Thoracic aorta (tissue), 2 donors: ENCODE measurements at places on chromosomes 1 and 21. TPM values are rescaled to one million over a fixed set of nuclear protein-coding genes. Genes with fewer than 3 reads are reported as not detected.

The C1orf74 gene
- total RNA-seq = 1.5 TPM

The PDZK1 gene
- 7.4 TPM for total RNA-seq

The CFAP57 gene
- total RNA-seq = 0.27 TPM

The NHLH1 gene
- 0.14 TPM for total RNA-seq

The OXCT2 gene
- total RNA-seq = 4.1 TPM

The YIPF1 gene
- 18.8 TPM for total RNA-seq

The BLACAT1 gene
- total RNA-seq = not detected

DNA sequence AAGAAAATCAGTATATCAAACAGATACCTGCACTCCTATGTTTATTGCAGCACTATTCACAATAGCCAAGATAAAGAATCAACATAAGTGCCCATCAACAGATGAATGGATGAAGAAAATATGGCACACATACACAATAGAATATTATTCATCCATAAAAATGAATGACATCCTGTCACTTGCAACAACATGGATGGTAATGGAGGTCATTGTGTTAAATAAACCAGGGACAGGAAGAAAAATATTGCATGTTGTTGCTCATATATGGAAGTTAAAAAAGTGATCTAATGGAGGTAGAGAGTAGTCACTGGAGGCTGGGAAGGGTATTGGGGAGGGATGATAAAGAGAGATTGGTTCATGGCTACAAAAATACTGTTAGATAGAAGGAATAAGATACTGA, 65.4 kb upstream of the CR2 start:
- no peak overlapping the region for H3K4me3 ChIP-seq
- no peak for DNase-seq
- H3K27ac ChIP-seq = no peak overlapping the region
- no peaks in the 10 kb centered on the region for H3K36me3 ChIP-seq

GRCh38 chr1:154745286-154745731, 124.8 kb downstream of the KCNN3 start:
- no peaks in the 10 kb centered on the region for H3K4me1 ChIP-seq
- no peak overlapping the region for H3K4me3 ChIP-seq

DNA sequence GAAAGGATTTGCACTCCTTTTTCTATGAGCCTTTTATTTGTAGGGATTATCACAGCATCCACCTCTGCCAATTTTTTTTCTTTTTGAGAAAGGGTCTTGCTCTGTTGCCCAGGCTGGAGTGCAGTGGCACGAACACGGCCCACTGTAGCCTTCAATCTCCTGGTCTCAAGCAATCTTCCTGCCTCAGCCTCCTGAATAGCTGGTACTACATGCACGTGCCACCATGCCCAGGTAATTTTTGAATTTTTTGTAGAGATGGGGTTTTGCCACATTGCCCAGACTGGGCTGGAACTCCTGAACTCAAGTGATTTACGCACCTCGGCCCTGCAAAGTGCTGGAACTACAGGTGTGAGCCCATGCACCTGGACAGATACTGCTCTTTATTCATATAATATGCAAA, 2.1 kb downstream of the SAMSN1 start:
- H3K36me3 ChIP-seq = no peaks in the 10 kb centered on the region
- peak overlapping the region; percentile 57 for H3K4me3 ChIP-seq
- no peak overlapping the region for H3K27ac ChIP-seq
- H3K27me3 ChIP-seq = no peaks in the 10 kb centered on the region
- DNase-seq = no peak
- no peaks in the 10 kb centered on the region for H3K4me1 ChIP-seq

DNA sequence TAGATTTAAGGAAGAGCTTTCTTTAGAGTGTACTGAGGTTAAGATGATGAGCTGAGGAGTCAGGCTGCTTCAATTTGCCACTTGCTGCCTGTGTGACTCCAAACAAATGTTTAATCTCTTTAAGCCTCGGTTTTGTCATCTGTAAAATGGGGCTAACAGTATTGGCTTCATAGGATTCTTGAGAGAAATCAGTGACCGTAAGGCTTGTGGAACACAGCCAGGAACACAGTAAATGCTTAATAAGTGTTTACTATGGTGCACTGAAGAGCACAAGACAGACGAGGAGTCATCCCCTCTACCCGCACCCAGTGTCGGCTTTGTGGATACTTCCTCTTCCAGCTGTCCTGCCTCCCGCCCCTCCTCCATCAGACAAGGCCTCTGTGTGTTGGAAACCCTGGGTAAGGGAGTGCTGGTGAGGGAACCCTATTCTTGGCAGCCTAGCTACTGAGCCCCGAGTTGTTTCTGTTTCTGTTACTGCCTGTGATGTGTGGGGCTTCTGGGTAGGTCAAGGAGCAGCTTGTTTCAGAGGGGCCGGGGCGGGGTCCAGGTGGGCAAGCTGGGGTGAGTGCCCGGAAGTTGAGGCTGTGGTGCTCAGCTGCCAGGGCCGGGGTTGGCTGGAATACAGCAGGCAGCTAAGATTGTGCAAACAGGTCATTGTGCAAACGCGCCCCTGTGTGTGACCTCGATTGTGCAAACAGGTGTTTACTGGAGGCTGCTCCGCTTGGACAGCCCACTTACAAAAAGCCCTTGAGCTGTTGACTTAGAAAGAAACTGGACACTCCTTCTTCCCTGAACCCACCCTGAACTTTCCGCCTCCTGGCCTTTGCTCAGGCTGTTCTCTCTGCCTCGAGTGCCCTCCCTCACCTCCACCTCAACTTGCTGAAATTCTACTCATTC, 4.0 kb upstream of the CSF3R start:
- H3K27me3 ChIP-seq = no peaks in the 10 kb centered on the region
- H3K27ac ChIP-seq = peak overlapping the region; percentile 8
- no peak overlapping the region for H3K4me3 ChIP-seq
- H3K36me3 ChIP-seq = no peaks in the 10 kb centered on the region
- no peak for DNase-seq
- H3K4me1 ChIP-seq = no peaks in the 10 kb centered on the region

DNA sequence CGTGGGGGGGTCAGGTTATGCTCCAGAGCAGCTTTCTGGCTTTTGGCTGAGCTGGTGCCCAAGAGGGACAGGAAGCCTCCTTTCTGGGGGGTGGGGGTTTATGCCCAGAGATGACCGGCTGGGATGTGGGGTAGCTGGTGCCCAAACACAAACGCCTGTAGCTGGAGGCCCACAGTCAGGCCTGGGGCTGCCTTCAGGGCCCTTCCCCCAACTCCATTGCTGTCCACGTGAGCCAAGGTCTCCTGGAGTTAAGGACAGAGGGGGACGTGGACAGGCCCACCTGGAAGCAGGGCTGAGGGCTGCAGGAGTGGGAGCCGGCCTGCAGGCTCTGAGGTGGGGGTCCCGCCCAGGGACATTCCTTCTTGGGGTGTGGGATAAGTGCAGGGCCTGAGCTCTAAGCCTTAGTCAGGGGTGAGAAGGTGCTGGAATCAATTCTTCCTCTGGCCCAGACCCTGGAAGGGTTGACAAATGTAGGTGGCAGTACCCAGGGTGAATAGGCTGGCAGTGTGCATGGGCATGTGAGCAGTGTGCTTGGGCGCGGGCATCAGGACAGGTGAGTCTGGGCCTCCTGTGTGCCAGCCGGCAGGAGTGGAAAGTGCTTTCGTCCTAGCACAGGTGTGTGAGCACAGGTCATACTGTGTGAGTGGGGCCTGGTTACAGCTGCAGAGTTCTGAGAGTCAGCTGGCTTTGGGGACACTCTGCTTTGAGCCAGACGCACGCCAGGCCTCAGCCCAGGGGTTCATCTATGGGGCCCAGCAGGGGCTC, 6.8 kb downstream of the CPLANE2 start:
- no peaks in the 10 kb centered on the region for H3K36me3 ChIP-seq
- no peak for DNase-seq
- H3K4me3 ChIP-seq = no peak overlapping the region

GRCh38 chr1:145942871-145943270, 14.9 kb downstream of the LIX1L start:
- no peaks in the 10 kb centered on the region for H3K27me3 ChIP-seq
- no peaks in the 10 kb centered on the region for H3K4me1 ChIP-seq
- DNase-seq = no peak

GRCh38 chr1:181089017-181089675, 646 bp downstream of the IER5 start:
- DNase-seq = no peak
- peak overlapping the region; percentile 94 for H3K27ac ChIP-seq
- peaks cover 48% of the 10 kb centered on the region for H3K4me1 ChIP-seq
- H3K4me3 ChIP-seq = peak overlapping the region; percentile 88
- H3K27me3 ChIP-seq = no peaks in the 10 kb centered on the region
- no peaks in the 10 kb centered on the region for H3K36me3 ChIP-seq

DNA sequence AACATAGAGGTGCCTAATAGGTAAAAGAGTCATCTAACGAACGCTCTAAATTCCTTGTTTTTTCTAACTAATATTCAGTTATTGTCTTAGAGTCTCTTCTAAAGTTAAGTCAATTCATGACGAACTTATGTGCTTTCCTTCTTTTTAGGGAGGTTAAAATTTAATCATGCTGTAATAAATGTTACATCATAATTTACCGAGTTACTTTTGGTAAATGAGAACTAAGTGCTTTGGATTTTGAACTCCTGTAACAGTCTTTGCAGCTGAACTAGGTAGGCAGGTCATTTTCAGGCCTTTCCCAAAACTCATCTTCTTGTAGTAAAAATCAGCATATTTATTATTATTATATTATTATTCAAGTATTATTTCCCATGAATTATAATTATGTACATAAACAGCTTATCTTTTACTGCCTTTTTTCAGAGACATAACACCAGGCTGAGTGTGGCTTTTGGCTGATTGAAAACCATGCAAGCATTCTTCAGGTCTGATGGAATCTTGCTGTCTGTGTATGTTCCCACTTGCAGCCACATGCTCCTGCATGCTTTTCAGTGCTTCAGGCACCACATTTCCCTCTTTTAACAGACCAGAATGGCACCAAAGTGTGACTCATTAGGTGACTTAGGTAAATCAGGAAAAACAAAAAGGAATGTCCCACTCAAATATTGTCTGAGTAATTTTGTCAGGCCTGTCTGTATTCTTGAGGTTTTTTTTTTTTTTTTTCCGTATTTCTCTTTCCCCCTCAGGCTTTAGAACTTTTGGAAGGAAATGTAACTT, 81.0 kb upstream of the CD55 start:
- no peaks in the 10 kb centered on the region for H3K27me3 ChIP-seq
- no peaks in the 10 kb centered on the region for H3K36me3 ChIP-seq
- no peak overlapping the region for H3K4me3 ChIP-seq
- no peak overlapping the region for H3K27ac ChIP-seq

GRCh38 chr21:46384556-46384955, 60.6 kb downstream of the PCNT start:
- no peak overlapping the region for H3K4me3 ChIP-seq
- no peak overlapping the region for H3K27ac ChIP-seq
- H3K36me3 ChIP-seq = peaks cover 22% of the 10 kb centered on the region
- no peaks in the 10 kb centered on the region for H3K4me1 ChIP-seq
- no peak for DNase-seq

GRCh38 chr1:7474786-7475502, 296.2 kb upstream of the VAMP3 start:
- no peaks in the 10 kb centered on the region for H3K36me3 ChIP-seq
- H3K27ac ChIP-seq = no peak overlapping the region
- H3K27me3 ChIP-seq = no peaks in the 10 kb centered on the region
- no peak overlapping the region for H3K4me3 ChIP-seq

DNA sequence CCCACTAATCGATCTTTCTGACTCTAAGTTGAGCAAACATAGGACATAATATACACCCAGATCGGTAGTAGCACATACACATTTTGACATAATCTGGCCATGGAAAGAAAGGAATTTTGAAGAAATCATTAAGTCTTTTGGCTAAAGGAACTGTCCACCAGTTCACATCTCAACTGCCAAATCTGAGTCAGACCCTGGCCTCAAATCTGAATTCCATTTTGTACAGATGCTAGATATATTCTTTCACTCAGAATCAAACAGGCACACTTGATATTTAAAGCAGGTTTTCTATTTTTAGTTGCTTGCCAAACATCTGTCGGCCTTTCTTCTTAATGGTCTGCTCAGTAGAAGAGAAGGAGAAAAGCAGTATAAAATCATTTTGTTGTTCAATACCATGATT, 281.8 kb downstream of the BARHL2 start:
- no peaks in the 10 kb centered on the region for H3K36me3 ChIP-seq
- no peaks in the 10 kb centered on the region for H3K4me1 ChIP-seq
- DNase-seq = no peak
- H3K27me3 ChIP-seq = no peaks in the 10 kb centered on the region

- no peak overlapping the region for H3K27ac ChIP-seq
- H3K4me1 ChIP-seq = peaks cover 6% of the 10 kb centered on the region
- no peak overlapping the region for H3K4me3 ChIP-seq
- DNase-seq = no peak
Observed at GRCh38 chr1:43331688-43332087, 5.9 kb upstream of the MPL start.

DNA sequence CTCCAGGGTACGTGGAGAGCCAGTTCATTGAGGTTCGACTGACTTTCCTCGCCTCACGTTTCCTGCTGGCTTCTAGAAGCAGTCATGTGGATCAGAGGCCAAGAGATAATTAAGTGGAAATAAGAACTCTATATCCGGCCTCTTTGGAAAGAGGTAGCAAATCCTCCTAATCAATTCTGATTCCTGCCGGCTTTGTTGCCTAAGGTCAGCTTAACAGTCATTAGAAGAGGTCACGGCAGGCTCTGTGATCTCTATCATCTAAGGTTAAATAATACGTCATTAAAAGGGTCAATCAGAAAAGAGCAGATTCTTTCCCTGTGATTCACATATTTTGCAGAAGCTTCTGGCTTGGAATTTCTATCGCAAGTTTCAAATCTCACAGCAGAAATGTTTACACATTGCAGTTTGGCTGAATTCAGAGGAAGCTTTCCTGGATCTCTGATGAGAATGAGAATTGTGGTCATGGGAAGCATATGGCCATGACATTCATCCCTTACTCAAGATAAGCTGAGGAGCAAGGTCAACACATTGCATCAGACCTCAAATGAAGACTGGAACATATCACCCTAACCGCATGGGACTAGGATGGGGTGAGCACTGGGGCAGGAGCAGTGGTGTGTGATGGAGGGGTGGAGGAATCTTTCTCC, 189.4 kb downstream of the PBX1 start:
- no peak overlapping the region for H3K4me3 ChIP-seq
- peak overlapping the region; percentile 5 for H3K27ac ChIP-seq
- no peaks in the 10 kb centered on the region for H3K36me3 ChIP-seq
- peaks cover 19% of the 10 kb centered on the region for H3K4me1 ChIP-seq
- no peaks in the 10 kb centered on the region for H3K27me3 ChIP-seq

- no peaks in the 10 kb centered on the region for H3K27me3 ChIP-seq
- no peak overlapping the region for H3K4me3 ChIP-seq
- peaks cover 8% of the 10 kb centered on the region for H3K36me3 ChIP-seq
- no peak for DNase-seq
- no peak overlapping the region for H3K27ac ChIP-seq
Observed at GRCh38 chr21:44054710-44055109, 42.6 kb downstream of the TRAPPC10 start.

GRCh38 chr1:39205781-39206464, 1.4 kb downstream of the MACF1 start:
- DNase-seq = no peak
- peaks cover 46% of the 10 kb centered on the region for H3K4me1 ChIP-seq
- no peaks in the 10 kb centered on the region for H3K36me3 ChIP-seq
- peak overlapping the region; percentile 67 for H3K4me3 ChIP-seq
- H3K27me3 ChIP-seq = no peaks in the 10 kb centered on the region

DNA sequence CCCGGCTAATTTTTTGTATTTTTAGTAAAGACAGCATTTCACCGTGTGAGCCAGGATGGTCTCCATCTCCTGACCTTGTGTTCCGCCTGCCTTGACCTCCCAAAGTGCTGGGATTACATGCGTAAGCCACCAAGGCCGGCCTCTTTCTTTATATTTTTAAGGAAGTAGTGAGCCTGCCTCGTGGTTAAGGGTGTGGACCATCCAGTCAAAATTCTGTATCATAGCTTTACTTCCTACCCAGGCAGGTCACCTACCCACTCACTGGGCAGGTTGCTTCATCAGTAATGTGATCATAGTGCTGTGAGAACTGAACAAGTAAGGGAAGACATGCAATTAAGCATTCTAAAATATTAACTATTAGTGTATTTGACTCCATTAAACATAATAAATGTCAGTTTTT, 8.1 kb upstream of the ACOT7 start:
- H3K27me3 ChIP-seq = no peaks in the 10 kb centered on the region
- H3K4me3 ChIP-seq = no peak overlapping the region
- no peaks in the 10 kb centered on the region for H3K36me3 ChIP-seq
- no peaks in the 10 kb centered on the region for H3K4me1 ChIP-seq
- no peak overlapping the region for H3K27ac ChIP-seq
